ENCODE measurements at places on chromosomes 2 and 18. TPM values are rescaled to one million over a fixed set of nuclear protein-coding genes. Genes with fewer than 3 reads are reported as not detected.

DNA sequence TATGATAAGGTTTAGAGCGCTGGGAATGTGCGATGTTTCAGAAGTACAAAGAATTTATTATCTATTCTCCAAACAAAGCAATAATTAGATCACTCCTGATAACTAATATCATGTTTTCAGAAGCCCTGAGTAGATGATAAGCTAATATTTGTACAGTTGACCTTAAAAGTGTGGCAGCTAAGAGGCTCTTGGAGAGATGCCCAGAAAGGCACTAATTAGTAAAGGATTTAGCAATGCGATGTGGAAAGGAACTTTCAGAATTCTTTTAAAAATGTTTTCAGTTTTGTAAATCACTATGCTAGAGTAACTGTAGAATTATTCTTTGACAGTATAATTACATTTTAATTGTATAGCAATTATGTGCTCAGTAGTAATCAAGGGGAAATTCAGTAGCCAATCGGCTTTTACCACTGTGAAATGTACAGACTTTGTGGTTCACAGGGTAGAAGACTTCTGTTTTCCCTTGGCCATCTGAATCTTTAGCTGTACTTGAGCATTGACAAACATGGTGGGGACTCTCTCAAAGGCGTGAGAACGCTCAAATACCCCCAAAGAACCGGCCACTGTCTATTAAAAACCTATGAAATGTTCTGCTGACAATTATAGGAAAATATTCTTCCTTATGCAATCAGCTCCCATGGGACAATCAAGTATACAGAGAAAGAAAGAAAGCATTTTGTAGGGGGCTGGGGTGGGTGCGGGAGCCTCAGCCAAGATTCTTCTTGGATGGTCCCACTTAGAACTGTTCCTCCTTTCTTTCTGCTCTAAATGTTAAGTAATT lies 262.8 kb upstream of the AGAP1 start:
- no peaks in the 10 kb centered on the region for H3K4me1 ChIP-seq
- DNase-seq, result no peak
- H3K27me3 ChIP-seq, result peaks cover 16% of the 10 kb centered on the region

DNA sequence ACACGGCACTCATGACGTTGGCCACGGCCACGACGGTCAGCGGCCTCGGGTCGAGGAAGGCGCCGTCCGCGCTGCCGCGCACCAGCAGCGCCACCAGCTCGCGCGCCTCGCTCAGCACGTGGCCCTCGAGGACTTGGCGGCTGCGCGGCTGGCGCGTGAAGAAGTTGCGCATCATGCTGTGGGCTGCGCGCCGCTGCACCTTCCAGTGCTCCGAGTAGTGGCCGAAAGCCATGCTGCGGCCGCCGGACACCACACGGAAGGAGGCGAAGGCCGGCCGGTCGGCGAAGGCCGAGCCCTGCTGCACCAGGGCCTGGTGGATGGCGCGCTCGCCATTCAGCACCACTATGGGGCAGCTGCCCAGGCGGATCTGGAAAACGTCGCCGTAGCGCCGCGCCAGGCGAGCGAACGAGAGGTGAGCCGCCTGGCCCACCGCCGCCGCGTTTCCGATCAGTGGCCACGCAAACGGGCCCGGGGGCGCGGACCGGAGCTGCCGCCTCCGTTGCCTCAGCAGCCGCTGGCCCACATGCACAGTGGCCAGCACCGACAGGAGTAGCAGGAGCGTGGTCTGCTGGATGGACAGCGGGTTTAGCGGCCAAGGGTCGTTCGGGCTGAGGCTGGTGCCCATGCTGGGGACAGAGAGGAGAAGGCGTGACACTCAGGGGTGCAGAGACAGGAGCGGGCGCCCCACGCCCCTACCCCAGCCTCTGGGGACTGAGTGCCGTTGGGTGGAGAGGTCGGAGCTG lies 1.0 kb downstream of the CYP1B1 start:
- H3K4me3 ChIP-seq, result peak overlapping the region; percentile 58
- H3K36me3 ChIP-seq, result peaks cover 5% of the 10 kb centered on the region
- peaks cover 70% of the 10 kb centered on the region for H3K27me3 ChIP-seq
- no peak for DNase-seq
- no peak overlapping the region for H3K27ac ChIP-seq

DNA sequence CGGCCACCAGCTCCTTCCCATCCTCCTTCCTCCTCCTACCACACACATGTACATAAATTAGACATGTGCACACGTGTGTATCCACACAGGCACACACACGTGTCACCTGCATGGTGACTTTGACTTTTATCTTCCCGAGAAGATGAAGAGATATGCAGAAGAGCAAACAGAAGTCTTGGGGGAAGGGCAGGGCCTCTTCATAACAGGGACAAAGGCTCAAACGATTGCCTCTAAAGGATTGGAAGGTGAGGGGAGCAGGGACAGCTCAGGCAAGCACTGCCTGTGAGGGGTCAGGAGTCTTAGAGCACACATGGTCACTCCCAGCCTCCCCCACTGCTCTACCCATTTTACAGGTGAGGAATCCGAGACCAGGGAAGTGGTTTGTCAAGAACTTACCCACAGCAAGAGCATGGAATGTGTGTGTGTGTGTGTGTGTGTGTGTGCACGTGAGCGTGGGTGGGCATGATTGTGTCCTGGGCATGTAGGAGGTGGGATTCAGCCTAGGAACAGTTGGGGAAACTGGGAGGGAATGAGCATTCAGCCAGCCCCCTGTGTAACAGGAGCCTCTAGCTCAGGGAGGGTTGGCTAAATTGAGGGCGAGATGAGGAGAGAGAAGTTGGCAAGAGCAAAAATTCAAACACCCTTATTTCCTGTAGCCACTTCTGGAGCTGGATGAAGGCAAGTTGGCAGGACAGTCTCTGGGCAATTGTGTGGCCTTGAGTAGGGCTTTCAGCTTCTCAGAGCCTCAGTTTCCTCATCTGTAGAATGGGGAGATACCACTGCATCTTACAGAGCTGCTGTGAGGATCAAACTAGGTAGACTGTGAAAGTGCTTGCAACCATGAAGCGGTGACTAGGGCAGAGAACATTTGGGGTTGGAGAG lies 24.2 kb downstream of the CIB4 start:
- peaks cover 38% of the 10 kb centered on the region for H3K27me3 ChIP-seq
- H3K4me3 ChIP-seq, result no peak overlapping the region
- no peak overlapping the region for H3K27ac ChIP-seq
- no peak for DNase-seq
- no peaks in the 10 kb centered on the region for H3K36me3 ChIP-seq

DNA sequence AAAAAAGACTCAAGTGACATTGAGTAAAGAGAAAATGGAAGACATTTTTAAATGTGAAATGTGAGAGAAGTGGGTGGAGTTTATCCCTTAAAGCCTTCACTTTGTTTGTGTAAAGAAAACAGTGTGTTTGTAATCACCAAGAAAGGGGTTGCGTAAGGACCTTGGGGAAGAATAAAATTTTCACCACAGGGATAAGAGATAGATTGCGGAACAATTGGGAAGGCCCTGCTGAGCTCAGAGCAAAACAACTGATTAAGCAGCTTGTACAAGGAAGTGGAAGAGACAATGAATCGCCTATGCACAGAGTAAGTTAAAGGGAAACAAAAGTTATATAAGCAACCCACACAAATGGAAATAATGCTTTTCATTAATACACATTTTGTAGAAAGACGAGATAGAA lies 327.7 kb downstream of the RAD51AP2 start:
- DNase-seq, result no peak
- H3K27ac ChIP-seq, result no peak overlapping the region
- H3K27me3 ChIP-seq, result no peaks in the 10 kb centered on the region
- no peaks in the 10 kb centered on the region for H3K36me3 ChIP-seq
- no peaks in the 10 kb centered on the region for H3K4me1 ChIP-seq

Gene CDCA7
- total RNA-seq, result 89.0 TPM

DNA sequence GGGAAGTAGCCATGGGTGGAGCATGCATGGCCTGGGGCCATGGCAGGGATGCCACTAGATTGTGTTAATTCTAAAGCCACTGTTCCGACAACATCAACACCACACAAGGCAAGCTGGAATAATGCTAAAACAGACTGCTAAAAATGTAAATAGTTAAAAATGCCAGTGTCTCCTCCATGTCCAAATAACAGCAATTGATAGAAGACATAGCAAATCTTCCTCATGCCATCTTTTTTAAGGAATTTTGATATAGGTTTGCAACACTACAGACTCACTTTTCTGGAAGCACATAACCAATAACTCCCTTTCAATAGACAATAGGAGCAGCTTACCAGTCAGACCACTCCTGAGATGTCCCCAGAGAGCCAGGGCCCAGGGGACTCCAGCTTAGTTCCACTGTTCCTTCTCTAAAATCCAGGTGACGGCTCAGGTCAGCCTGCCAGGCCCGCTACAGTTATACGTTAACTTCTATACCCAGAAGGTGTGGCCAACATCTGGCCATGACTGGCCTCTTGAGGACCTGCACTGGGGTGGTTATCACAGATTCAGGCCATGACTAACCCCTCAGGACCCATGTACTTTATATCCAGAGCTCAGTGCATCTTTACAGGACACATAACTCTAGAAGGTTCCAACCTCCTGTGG lies 20.3 kb downstream of the TUBB6 start:
- DNase-seq, result no peak
- no peak overlapping the region for H3K27ac ChIP-seq

Gene GPR17
- total RNA-seq, result not detected

Gene BUB1
- 153 TPM for total RNA-seq

DNA sequence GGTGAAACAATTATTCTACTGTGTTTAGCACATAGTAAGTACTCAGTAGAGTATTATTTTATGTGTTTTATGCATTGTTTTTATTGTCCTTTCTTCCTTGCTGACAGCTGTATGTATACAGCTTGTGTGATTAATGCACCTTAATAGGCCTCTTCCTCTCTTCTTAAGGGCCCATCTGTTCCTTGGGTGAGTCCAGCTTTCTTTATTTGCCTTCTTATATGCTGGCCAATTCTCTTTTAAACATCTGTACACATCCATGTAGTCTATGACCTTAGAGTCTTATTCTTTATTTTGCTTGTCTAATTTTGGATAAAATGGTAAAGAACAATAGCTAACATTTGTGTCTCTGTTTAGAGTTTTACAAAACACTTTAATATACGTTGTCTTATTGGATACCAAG lies 333.7 kb upstream of the MEIS1 start:
- H3K27me3 ChIP-seq, result no peaks in the 10 kb centered on the region
- H3K4me3 ChIP-seq, result no peak overlapping the region
- H3K4me1 ChIP-seq, result no peaks in the 10 kb centered on the region
- H3K36me3 ChIP-seq, result no peaks in the 10 kb centered on the region
- no peak overlapping the region for H3K27ac ChIP-seq

DNA sequence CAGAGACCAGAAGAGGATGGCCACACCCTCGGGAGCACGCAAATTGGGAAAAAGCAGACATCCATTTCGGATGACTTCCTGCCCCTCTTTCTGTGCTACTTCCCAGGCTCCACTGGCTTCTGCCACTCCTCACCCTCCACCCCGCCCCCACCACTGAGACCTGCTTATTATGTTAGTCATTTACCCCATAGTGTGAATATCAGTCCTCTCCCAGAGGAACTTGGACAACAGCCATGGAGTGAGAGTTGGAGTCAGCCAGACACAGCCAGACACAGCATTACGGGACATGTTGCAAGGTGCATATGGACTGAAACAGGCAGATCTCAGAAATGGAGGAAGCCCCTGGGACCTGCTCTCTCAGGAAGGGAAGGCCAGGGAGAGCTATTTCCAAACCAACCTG lies 51.8 kb downstream of the CTIF start:
- no peak overlapping the region for H3K4me3 ChIP-seq
- H3K36me3 ChIP-seq, result no peaks in the 10 kb centered on the region
- no peak overlapping the region for H3K27ac ChIP-seq
- H3K4me1 ChIP-seq, result no peaks in the 10 kb centered on the region
- DNase-seq, result no peak

Gene DLX2
- 0.12 TPM for total RNA-seq

GRCh38 chr2:222434204-222434603 lies 9.9 kb downstream of the SGPP2 start:
- H3K36me3 ChIP-seq, result peaks cover 1% of the 10 kb centered on the region
- no peaks in the 10 kb centered on the region for H3K4me1 ChIP-seq
- H3K4me3 ChIP-seq, result no peak overlapping the region
- no peak for DNase-seq
- H3K27ac ChIP-seq, result no peak overlapping the region

DNA sequence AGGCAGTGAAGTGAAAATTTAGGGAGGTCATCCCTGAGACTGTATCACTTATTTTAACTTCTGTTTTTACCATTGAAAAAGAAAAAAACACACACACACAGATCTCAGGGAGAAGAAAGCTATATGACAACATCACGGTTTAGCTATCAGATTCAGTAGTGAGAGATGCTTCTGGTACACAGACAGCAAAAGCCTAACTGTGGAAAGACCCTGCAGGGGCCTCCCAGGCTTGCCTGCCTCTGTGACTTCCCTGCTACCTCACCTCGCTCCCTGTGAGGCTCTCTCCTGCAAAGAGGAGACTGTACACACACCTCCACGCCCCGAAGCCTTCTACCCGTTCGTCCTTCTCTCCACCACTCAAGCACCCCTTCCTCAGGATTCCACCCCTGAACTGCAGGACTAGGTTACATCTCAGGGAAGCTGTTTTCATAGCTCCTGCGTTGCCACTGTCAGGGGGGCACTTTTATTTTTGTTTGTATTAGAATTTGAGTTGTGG lies 86.3 kb downstream of the EPB41L3 start:
- H3K4me3 ChIP-seq, result peak overlapping the region; percentile 47
- peaks cover 2% of the 10 kb centered on the region for H3K27me3 ChIP-seq
- H3K27ac ChIP-seq, result no peak overlapping the region
- H3K4me1 ChIP-seq, result peaks cover 7% of the 10 kb centered on the region
- no peak for DNase-seq

- peaks cover 17% of the 10 kb centered on the region for H3K4me1 ChIP-seq
- peaks cover 17% of the 10 kb centered on the region for H3K27me3 ChIP-seq
- no peak overlapping the region for H3K27ac ChIP-seq
These were observed 11.7 kb upstream of the GPC1 start for GRCh38 chr2:240423788-240424191.

Gene UPP2
- not detected for total RNA-seq

Gene SERTAD2
- 24.3 TPM for total RNA-seq

GRCh38 chr18:47175283-47175897 lies 774 bp downstream of the IER3IP1 start:
- peaks cover 3% of the 10 kb centered on the region for H3K4me1 ChIP-seq
- peaks cover under 1% of the 10 kb centered on the region for H3K27me3 ChIP-seq
- H3K27ac ChIP-seq, result no peak overlapping the region

Gene HOXD4
- total RNA-seq, result not detected

DNA sequence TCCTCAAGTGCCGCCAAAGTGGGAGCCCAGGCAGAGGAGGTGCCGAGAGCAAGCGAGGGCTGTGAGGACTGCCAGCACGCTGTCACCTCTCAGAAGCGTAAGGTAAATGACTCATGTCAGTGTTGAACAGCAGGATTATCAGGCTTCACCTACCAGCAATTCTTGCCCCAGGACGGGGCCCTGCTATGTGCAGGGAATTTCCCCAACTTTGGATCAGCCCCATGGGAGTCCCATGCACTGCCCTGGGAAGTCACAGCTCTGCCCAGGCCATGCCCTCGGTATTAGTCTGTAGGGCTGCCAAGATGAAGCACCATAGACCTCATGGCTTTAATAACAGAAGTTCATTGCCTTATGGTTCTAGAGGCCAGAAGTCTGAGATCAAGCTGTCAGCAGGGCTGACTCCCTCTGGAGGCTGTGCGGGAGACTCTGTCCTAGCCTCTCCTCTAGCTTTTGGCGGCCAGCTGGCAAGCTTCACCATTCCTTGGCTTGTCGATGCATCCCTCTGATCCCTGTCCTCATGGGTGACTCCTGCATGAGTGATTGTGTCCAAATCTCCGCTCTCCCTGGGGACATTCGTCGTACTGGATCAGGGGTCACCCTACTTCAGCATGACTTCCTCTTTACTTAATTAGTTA lies 55.9 kb downstream of the TRPM8 start:
- no peak overlapping the region for H3K4me3 ChIP-seq
- H3K36me3 ChIP-seq, result no peaks in the 10 kb centered on the region
- H3K4me1 ChIP-seq, result peaks cover 19% of the 10 kb centered on the region
- H3K27me3 ChIP-seq, result peaks cover 9% of the 10 kb centered on the region
- no peak overlapping the region for H3K27ac ChIP-seq

- H3K4me1 ChIP-seq, result peaks cover 40% of the 10 kb centered on the region
- no peak overlapping the region for H3K4me3 ChIP-seq
- H3K27me3 ChIP-seq, result no peaks in the 10 kb centered on the region
- H3K36me3 ChIP-seq, result peaks cover 28% of the 10 kb centered on the region
- H3K27ac ChIP-seq, result no peak overlapping the region
These were observed 3.0 kb upstream of the RPL37A start for GRCh38 chr2:216495656-216496055.

All from activated CD8-positive, alpha-beta memory T cell treated with anti-CD3 and anti-CD28 coated beads, Interleukin-2, amount 10 ng/mL, durations not matched to agents 7 days and 5 days (primary cell).